ENCODE measurements at places on chromosomes 3 and 15.

DNA sequence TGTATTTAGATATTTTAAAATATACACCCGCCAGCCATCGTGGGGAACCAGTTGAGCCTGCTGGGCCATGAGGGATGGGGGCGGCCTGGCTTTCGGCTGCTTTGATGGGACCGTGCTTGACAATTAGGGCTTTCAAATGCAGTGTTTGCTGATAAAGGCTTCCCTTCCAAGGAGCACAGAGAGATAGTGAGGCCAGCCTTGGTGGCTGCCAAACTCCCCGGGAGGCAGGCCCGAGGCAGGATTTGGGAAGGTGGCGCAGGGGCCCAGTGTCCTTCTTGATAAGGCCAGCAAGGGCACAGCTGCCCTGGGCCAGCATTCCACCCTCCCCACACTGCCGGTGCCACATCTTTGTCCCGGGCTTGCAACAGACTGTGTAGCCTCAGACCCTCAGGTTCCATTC lies 75.6 kb downstream of the LINGO1 start:
- no peak for DNase-seq

- DNase-seq = no peak
These were observed 116.2 kb upstream of the ABHD17C start for GRCh38 chr15:80578871-80579270.

DNA sequence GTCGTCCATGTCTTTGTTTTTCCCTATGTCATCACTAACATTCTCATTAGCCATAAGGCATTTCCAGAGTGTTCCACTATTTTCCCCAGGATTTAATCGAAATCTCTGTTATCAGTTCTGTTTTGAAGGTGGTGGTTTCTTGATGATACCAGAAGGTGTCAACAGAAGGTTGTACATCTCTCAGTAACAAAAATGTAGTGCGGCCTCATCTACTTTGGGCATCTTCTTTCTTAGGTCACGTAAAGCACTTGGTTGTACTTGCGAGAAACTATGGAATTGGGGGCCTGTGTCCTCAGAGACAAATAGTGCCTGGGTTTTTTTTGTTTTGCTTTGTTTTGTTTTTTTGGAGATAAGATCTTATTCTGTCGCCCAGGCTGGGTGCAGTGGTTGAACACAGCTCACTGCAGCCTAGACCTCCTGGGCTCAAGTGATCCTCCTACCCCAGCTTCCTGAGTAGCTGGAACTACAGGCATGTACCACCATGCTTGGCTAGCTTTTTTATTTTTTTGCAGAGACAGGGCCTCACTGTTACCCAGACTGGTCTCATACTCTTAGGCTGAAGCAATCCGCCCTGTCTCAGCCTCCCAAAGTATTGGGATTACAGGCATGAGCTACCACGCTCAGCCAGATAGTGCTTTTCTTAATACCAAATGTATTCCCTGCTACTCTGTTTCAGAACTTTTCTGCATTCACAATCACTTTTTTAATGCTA lies 61.2 kb upstream of the FURIN start:
- no peak for DNase-seq

- DNase-seq = no peak
These were observed 87.5 kb downstream of the SCN11A start for GRCh38 chr3:38964204-38964603.

DNA sequence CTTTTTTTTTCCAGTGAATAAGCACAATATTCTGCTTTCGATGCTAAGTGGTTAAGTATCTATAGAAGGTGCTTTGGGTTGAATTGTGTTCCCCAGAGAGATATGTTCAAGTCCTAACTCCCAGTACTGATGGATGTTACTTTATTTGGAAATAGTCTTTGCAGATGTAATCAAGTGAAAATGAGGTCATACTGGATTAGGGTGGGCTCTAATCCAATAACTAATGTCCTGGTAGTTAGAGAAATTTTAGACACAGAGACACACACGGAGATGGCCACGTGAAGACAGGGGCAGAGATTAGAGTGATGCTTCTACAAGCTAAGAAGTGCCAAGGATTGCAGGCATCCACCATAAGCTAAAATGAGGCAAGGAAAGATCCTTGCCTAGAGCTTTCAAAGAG lies 662.3 kb downstream of the NAALADL2 start:
- no peak for DNase-seq

- no peak for DNase-seq
These were observed 4.0 kb downstream of the MNS1 start for GRCh38 chr15:56460947-56461346.

- no peak for DNase-seq
These were observed 50.0 kb upstream of the SECISBP2L start for GRCh38 chr15:49096090-49096750.

DNA sequence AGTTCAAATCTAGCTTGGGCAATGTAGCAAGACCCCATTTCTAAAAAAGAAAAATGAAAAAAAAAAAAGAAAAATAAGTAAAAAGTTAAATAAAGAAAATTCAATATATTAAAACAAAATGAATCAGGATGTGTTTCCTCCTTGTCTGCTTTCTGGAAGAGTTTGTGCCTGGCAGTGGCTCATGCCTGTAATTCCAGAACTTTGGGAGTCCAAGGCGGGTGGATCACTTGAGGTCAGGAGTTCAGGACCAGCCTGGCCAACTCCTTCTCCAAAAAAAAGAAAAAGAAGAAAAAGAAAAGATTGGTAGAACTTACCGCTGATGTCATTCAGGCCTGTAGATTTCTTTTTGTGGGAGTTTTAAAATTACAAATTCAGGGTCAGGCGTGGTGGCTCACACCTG lies 36.8 kb downstream of the DAG1 start:
- no peak for DNase-seq

DNA sequence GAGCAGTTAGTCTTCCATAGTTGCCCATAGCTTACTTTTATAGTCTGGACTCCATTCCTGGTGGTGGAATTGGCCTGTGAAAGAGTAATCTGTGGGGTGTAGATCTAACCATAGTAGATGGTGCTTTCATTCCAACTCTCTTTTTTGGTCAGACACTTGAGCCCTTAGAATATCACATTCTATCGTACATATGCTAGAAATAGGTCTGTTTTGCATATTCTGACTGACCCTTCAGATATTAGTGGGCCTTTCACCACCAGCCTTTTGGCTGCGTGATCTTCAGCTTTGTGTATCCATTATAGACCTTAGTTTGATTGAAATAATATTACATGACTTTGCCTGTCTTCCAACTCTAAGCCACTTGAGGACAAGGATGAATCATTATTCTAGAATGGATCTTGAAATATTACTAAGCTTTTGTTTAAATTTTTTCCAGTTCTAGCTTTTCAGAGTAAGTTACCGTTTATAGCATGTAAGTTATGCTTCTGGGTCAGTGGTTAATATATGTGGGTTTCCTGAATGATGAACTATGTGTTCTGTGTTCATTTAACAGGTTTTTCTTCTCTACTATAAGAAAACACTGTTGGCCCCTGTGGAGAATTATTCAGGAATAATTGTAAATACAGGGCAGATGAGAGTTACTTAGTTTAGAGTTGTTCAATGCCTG lies 8.7 kb downstream of the RAB7A start:
- no peak for DNase-seq

DNA sequence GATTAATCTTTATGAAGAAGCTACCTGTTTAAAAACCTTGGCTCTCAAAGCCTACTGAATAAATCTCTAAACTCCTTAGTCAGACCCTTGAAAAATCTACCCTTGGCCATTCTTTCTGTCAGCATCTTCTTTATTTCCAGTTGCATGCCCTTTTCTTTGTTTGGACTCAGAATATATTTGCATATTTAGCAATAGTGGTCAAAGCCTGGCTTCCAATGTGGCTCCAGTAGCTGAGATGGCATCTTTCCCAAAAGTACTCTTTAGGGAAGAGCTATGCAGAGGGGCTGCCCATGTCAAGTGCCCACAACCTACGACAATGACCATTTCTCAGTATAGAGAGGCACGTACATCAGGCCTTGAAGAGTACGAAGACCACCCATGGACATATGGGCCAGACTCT lies 47.2 kb downstream of the TLNRD1 start:
- no peak for DNase-seq

DNA sequence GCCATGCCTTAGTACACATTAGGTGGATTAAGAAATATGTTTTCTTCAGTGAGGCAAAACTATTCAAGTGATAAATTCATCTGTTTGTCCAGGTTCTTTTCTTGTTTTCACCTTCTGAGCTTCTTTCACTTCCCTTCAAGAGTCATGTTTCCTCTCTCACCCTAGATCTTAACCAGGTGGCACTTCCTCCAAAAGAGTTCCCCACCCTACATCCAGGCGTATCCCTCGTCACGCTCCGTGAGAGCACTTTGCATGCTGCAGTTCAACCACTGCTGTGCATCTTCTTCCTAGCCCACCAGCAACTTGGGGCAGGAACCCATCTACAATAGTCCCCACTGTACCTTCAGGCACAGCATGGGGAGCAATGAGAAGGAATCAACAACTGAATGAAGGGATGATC lies 28.9 kb downstream of the OSBPL10 start:
- DNase-seq = no peak

DNA sequence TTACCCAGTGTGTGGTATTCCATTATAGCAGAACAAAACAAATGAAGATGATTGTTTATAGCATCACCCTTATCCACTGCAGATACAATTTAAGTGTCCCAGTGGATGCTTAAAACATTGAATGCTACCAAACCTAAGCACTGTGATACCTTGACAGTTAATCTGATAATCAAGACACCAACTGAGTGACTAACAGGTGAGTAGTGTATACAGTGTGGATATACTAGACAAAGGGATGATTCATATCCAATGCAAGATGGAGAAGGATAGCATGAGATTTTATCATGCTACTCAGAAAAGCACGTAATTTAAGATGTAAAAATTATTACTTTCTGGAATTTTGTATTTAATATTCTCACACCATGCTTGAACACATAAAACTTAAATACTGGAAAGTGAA lies 1449.0 kb downstream of the OTOL1 start:
- DNase-seq = no peak

DNA sequence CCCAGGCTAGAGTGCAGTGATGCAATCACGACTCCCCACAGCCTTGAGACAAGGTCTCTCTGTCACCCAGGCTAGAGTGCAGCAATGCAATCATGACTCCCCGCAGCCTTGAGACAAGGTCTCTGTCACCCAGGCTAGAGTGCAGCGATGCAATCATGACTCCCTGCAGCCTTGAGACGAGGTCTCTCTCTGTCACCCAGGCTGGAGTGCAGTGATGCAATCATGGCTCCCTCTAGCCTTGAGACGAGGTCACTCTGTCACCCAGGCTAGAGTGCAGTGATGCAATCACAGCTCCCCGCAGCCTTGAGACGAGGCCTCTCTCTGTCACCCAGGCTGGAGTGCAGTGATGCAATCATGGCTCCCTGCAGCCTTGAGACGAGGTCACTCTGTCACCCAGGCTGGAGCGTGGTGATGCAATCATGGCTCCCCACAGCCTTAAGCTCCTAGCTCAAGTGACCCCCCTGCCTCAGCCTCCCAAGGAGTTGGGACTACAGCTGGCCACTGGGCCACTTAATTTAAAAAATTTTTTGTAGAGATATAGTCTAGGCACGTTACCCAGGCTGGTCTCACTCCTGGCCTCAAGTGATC lies 26.1 kb downstream of the TFRC start:
- DNase-seq = no peak

- DNase-seq = no peak
These were observed 297.5 kb upstream of the STT3B start for GRCh38 chr3:31235062-31235700.

DNA sequence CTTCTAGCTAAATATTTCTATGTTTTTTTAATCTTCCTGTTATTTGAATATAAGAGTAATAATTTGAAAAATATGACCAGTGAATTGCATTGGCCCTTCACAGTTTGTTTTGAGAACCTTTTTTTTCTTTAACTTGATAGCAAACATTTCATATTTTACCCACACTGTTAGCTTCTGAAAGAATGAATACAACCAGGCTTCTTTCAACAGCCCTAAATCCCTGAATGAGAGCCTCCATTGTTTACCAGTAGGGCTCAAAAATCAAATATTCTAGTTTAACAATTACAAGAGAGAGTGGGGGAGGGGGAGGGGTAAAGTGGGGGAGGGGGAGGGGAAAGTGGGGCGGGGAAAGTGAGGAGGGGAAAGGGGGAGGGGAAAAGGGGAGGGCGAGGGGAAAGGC lies 14.5 kb upstream of the TOP2B start:
- no peak for DNase-seq

DNA sequence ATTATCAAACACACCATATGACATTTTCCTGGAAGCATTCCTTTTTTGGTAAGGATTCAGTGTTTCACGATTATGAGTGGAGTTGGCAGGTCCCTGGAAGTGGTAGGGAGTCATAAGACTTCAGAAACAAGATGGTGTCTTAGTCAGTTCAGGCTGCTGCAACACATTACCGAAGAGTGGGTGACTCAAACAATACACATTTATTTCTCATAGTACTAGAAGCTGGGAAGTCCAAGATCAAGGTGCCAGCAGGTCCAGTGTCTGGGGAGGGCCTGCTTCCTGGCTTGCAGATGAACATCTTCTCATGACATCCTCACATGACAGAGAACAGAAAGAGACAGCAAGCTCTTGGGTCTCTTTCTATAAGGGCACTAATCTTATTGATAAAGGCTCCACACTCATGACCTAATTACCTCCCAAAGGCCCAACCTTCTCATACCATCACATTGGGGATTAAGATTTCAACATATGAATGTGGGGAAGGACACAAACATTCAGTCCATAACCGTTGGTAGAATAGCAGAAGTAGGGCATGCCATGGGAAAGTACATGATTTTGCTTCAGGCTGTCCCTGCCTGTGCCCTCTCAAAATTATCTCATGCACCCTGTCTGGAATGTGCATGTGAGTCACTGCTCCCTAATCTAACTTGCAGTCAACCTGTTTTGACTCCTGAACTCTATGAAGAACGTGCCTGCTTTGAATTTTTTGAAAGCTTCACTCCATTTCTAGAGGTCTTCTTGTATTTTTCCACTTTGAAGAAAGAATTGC lies 72.5 kb downstream of the GTPBP8 start:
- no peak for DNase-seq

DNA sequence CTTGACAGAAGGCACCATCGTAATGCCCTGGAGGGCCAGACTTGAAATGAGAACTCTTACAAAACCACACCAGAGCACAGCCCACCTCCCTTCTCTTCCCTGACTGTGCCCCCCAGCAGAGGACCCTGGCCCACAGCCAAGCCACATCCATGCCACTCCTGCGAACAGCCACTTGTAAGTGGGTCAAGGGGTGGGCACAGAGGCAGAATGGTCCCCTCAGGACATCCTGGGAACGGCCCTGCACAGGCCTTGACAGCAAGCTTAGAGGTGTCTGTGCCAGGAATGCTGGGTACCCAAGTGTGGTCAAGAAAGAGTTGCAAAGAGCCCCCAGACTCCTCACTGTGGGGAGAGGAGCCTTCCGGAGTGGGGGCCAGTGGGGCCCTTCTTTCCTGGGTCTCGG lies 33.3 kb downstream of the HCN4 start:
- no peak for DNase-seq

- no peak for DNase-seq
These were observed 38.8 kb upstream of the SV2B start for GRCh38 chr15:91061230-91061629.

DNA sequence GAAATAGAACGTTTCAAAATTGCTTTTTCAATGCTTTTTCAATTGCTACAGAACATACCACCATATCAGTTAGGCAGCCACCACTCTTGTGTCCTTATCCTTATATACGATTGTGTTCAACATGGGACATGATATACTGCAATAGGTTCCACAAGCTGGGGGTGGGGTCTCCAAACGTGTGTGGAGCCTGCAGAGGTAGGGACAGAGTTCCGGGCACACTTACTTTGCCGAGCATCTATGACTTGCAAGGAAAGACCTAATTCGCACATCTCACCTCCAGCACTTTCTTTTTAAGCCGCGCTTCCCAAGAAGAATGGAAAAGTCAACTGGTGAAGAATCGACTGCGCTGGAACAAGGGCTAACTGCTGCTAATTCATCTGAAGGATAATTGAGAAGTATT lies 39.6 kb upstream of the SFMBT1 start:
- DNase-seq = no peak

- no peak for DNase-seq
These were observed 44.9 kb upstream of the SGO1 start for GRCh38 chr3:20230954-20231353.
